Cerebellar nuclear complex (tissue), 1 donor: ENCODE measurements at places on chromosomes 4 and X.

GRCh38 chr4:176377780-176378179 is 58.0 kb downstream of the SPCS3 start:
- no peak for DNase-seq

DNA sequence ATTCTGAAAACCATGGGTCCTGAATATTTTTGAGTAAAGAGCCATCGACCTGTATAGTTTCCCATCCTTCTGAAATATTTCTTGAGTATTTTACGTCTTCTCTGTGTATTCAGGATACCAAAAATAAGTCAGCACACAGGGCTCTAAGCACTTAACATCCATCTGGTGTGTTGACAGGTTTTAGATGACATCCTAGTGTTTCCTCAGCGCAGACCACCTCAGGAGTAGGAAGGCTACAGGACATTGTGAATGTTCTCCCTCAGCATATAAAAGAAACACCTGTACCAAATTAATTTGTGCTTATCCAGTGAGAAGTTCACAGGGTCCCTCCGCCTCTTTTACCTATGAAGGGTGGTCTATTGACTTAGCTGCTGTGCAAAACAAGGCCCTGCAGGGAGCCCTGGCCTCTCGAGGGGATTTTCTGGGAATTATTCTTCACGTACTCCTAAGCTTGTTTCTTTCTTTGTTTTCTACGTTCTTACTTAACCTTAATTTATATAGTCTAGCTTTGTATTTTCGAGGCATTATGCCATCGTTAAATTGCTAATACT is 241.8 kb downstream of the FBXO8 start:
- DNase-seq, result no peak

DNA sequence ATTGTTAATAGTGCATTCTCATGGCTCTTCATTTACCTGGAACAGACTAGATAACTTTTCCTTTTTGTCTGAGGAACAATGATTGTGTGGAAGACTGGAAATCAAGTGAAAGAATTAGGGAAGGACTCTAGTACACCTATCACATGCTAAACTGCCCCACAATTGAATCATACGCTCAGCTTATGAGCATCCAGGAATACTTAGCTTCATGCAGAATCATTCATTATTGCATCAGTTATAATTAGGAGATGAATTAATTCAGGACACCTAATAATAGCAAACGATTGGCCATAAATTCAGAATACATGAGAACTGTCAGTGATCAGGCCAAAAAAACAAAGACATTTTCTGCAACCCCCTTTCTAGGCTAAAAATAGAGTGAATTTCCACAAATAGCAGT is 106.9 kb downstream of the DKK2 start:
- DNase-seq, result no peak

GRCh38 chr4:100372432-100372831 is 145.4 kb downstream of the EMCN start:
- no peak for DNase-seq

- DNase-seq, result peak; percentile 4
Observed at GRCh38 chrX:153687121-153688039, at the start of gene SLC6A8. TSS of gene SLC6A8 (plus strand) at chrX:153687926. CDS start at chrX:153688575, 649 bp downstream.

- no peak for DNase-seq
Observed at GRCh38 chr4:174141876-174142275, 141.6 kb downstream of the FBXO8 start.

DNA sequence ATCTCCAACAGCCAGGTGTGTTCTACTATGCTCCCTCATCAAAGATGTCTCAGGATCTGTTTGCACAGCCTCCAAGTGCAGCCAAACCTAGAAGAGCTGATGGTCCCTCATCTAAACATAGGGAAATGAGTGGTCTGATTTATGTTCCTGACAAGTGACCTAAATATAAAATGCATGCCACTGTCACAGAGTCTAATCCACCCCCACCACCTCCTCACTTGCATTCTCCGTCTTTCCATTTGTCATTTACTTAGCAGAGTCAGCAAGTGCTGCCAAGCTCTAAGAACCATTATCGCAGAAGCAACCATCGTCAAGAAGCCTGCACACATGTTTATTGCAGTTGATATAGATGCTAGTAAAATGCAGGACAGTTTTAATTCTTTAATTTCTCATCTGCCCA is 33.1 kb upstream of the VCX3A start:
- DNase-seq, result no peak

DNA sequence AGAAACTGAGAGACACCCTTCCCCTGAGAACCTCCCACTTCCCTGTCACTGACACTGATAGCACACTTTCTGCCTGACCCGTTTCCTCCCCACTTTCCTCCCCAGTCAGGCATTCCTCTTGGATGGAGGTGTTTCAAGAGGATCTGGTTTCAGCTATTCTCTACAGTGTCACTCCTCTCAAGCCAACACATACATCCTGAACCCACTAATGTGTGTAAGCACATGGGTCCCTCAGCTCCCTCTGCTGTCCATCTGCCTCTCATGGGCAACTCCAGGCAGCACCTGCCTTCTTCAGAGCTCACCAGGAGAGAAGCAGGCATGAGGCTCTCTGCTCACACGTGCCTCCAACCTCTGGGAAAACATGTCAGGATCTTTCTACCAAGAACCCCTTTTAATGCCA is 207.6 kb downstream of the NAF1 start:
- no peak for DNase-seq

GRCh38 chrX:30343206-30343605 is 34.0 kb upstream of the NR0B1 start:
- DNase-seq, result no peak

- no peak for DNase-seq
Observed at GRCh38 chr4:127143460-127144195, 489.1 kb upstream of the INTU start.
